ENCODE measurements at places on chromosomes 6 and 20.

GRCh38 chr20:63490416-63490815 lies 8.5 kb downstream of the EEF1A2 start:
- no peak for DNase-seq

- no peak for DNase-seq
These were observed 24.7 kb downstream of the FNDC1 start for GRCh38 chr6:159193923-159194322.

- no peak for DNase-seq
These were observed 75.1 kb downstream of the ADGRG6 start for GRCh38 chr6:142376800-142377496.

GRCh38 chr6:87879132-87879861 lies 168.3 kb upstream of the SPACA1 start:
- DNase-seq = no peak

GRCh38 chr6:20909621-20910020 lies 375.4 kb downstream of the CDKAL1 start:
- no peak for DNase-seq

DNA sequence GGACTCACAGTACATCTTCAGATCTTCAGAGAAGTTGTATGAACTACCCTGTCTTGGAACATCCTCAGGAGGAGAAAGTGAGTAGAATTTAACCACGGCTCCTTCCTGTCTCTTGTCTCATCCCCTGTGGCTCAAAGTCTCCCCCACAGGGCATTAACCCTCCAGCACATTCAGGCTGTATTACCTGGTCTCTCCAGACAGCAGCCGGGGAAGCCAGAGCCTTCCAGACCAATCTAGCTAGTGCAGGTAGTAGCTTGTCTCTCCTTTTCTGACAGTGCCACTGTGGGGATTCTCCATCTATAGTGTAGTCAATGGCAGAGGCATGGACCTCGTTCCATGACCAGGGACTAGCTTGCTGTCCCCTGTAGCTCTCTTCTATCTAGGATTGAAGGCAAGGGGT lies 16.9 kb upstream of the ELMO2 start:
- no peak for DNase-seq

DNA sequence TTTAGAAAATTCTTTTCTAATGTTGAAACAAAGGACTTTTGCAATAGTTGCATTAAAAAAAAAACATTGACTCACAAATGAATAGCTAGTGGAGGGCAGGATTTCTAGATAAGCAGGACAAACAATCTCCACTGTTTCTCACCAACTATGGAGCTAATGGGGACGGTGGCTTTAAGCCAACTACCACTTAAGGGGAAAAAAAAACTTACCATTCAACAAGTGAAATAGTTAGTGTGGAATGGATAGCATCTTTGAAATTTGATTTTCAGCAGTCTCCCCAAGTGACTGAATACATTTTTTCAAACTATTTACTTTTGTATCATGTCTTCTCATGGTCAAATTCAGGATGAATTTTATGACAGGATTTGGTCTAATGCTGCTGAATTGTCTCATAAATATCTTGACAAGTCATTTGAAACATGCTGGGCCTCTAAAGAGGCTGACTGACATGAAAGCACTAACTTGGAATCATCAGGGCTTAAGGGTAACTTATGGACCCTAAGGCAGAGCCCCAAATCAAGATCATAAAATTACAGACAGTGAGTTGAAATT lies 100.5 kb downstream of the EYA4 start:
- no peak for DNase-seq

- DNase-seq = no peak
These were observed 23.5 kb upstream of the NUP153 start for GRCh38 chr6:17730078-17730704.

Data from C1 segment of cervical spinal cord (tissue), 14 donors.